PC-3 (cell line): ENCODE measurements at places on chromosomes 12 and 14. TPM values are rescaled to one million over a fixed set of nuclear protein-coding genes. Genes with fewer than 3 reads are reported as not detected.

KRT83 gene
- total RNA-seq = 0.33 and 1.1 TPM in 2 replicates

AQP2 gene
- not detected in 2 replicates for total RNA-seq

PROX2 gene
- not detected in 2 replicates for total RNA-seq

ADCY4 gene
- 0.04 TPM in 1 of 2 replicates, not detected in the other for total RNA-seq

LAG3 gene
- total RNA-seq = 0.40 and 0.58 TPM in 2 replicates

ASPG gene
- total RNA-seq = 0.22 TPM in 1 of 2 replicates, not detected in the other

KRT80 gene
- 19.8 and 30.1 TPM in 2 replicates for total RNA-seq

B4GALNT1 gene
- 39.0 and 42.3 TPM in 2 replicates for total RNA-seq

RGS6 gene
- not detected in 2 replicates for total RNA-seq

ZNF891 gene
- total RNA-seq = 0.86 and 0.98 TPM in 2 replicates

FSCB gene
- total RNA-seq = 0.12 and 0.15 TPM in 2 replicates

ZBTB42 gene
- 9.2 and 11.3 TPM in 2 replicates for total RNA-seq
